OCI-M1 (cell line): ENCODE measurements at places on chromosomes 6 and 20.

DNA sequence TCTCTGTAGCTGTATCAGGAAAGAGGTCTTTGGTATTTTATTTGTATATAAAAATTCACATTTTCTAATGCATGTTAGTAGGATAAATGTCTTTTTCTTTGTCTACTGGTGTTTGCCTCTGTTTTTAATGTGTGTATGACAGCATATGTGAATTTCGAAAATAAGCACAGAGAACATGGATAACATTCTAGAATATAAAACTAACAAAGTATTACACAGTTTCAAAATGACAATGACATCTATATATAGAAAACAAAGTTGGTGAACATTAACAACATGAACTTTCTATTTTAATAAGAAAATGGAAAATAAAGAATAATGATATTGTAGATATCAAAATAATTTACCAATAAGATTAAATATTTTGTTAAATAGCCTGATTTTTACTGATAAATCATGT, 608.0 kb downstream of the COL12A1 start:
- no peak for DNase-seq

DNA sequence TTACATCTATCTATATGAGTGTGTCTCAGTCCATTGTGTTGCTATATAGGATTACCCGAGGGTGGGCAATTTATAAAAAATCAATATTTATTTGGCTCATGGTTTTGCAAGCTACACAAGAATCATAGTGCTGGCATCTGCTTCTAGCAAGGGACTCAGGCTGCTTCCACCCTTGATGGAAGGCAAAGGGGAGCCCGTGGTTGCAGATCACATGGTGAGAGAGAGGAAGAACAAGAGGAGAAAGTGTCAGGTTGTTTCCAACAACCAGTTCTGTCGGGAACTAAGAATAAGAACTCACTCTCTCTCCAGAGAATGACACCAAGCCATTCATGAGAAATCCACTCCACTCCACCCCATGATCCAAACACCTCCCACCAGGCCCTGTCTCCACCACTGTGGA, 48.2 kb upstream of the TENT5A start:
- DNase-seq = no peak

- peak; percentile 66 for DNase-seq
These were observed 3.4 kb downstream of the PPP2R5D start for GRCh38 chr6:42987533-42988451.

DNA sequence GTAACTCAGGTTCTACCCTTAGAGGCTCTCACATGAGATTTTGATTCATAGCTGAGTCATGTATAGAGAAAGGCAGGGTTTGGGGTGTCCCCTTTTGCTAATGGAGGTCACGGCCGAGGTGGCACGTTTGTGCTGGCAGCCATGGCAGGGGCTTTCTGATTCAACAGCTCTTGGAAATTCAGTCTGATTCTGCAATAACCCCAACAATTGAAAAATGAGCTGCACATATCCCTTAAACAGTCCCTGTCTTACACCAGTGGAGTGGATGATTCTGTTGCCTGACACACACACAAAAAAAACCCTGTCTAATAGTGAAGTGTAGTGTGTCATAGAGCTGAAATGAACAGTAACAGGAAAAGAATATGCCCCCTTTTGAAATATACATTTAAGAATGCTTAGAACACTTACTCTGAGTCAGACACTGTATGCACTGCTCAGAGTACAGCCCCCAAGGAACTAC, 40.4 kb upstream of the ARG1 start:
- no peak for DNase-seq

DNA sequence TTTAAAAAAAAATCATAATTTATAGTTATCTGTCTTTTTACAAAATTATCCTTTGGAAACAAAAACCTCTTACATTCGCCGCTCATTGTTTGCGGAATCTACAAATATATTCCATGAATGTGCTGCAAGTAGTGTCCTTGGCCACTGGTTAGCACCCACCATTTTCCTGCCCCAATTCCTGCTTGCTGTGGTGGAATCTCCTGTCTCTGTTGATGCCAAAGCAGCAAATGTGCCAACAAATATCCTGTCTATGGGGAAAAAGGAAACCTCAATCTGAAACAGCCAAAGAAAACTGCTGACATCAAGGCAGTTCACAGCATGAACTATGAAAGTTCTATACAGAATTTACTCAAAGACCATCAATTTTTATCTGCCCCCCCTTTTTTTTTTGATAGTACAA, 603.6 kb downstream of the COL12A1 start:
- DNase-seq = no peak

DNA sequence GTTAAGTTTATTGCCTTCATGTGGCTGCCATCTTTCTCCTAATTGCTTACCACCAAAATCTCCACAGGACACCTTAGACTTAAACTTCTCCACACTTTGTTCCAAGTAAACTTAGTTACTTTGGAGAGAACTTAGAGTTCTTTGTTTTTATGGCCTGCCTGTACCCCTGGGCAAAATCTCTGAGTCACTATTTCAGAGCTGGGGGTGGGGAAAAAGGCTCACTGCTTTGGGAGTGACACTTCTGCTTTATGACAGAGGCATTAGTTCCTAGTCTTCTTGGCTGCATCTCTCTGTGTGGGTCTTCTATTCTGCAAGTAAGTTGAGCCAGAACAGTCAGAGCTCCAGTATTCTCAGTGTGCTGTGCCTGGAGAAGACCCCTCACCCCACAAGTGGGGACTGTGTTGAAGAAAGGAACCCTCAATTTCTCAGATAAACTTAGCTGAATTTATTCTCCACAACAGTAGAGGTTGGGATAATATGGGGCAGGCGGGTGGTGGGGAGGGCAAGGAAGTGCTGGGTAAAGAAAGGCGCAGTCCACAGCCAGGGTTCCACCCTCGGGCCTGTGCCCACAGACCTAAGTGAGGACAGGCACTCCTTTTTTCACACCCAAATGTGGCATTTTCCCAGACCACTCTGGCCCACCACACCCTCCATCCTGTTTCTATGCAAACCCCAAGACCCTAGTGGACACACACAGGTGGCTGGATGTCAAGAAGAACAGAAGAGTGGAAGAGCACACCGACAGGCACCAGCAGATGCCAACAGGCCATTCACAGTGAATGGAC, 636.6 kb upstream of the MAN1A1 start:
- DNase-seq = peak; percentile 87

DNA sequence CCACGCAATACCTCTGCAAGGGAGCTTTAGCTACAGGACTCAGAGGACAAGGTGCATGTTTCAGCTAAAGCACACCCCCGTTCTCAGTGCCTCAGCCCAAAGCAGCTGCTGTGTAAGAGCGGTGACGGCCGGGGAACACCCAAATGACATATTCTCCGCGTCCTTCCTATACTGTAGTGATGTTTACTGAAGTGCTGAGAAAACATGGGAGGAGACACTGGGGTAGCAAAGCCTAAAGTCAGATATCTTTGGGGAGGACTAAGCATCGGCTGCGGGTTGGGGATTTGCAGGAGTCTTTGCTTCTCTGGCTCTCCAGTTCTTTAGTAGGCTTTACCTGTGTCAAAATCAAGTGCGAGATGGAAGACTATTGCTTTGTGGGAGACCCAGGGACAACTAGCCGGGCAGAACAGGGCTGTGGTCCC, 1.7 kb downstream of the SLC22A23 start:
- peak; percentile 54 for DNase-seq

- DNase-seq = peak; percentile 53
These were observed 1.2 kb downstream of the SYNCRIP start for GRCh38 chr6:85641522-85641896.
